A549 (cell line): ENCODE measurements at places on chromosomes 3 and 15.

GRCh38 chr15:39959411-39959810 lies 25.5 kb downstream of the EIF2AK4 start:
- no peak for DNase-seq

DNA sequence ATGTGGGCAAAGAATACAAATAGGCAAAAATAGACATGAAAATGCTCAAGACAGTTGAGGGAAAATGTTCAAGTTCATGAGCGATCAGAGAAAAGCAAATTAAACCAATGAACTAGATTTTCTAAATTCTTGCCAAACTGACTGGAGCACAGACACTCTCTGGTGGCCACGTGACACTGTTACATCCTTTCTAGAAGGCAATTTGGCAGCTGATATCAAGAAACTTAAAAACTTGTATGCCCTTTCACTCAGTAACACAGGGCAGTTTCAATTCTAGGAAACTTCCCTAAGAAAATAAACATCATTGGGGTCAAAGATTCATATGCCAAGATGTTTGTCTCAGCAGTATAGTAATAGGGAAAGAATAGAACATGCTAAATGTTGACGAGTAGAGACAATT lies 52.2 kb downstream of the ABHD5 start:
- no peak for DNase-seq

DNA sequence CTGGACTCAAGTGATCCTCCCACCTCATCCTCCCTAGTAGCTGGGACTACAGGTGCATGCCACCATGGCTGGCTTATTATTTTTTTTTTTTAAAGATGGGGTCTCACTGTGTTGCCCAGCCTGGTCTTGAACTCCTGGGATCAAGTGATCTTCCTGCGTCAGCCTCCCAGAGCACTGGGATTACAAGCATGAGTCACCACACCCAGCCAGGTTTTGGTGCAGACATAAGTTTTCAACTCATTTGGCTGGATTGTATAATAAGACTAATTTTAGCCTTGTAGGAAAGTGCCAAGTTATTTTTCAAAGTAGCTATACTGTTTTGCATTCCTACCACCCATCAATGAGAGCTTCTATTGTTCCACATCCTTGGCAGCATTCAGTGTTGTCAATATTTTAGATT lies 32.1 kb downstream of the BUB1B start:
- no peak for DNase-seq

- no peak for DNase-seq
These were observed 49.2 kb downstream of the LRRK1 start for GRCh38 chr15:100968050-100968966.

DNA sequence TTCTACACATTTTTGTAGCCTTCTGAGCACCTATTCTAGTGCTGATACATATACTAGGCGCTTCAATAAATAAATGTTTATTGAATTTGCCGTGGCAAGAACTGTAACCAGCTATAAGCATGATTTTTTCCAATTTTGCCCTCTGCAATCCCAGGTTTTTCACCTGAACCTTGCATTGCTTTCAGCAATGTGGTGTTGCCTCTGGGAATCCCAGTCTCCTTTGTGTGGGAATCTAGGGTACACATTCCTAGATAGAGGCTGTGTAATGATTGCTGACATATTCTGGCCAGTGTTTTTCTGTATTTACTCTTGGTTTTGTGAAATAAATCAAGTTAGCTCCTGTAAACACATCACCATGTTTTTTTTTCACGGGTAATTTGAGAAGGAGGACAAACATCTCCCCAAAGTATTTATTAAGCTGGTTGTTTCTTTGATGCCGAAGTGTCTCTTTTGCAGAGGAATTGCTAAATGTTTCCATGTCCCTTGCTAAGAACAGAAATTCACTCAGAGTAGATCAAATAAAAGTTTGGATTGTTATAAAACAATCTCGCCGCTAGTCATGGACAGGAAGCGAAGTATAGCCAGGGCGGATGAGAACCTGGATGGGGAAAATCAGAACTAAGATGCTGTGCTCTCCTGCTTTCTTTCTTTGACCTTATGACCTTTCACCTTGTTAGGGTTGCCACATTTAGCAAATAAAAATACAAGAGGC lies 1.2 kb downstream of the CFAP91 start:
- DNase-seq = no peak

- no peak for DNase-seq
These were observed 24.5 kb upstream of the SLC15A2 start for GRCh38 chr3:121869736-121870135.

GRCh38 chr15:81314378-81314777 lies 9.6 kb downstream of the STARD5 start:
- no peak for DNase-seq

- no peak for DNase-seq
These were observed 85.4 kb downstream of the MAGI1 start for GRCh38 chr3:65953301-65953812.

- DNase-seq = no peak
These were observed 75.0 kb upstream of the EPHB3 start for GRCh38 chr3:184486614-184487013.

DNA sequence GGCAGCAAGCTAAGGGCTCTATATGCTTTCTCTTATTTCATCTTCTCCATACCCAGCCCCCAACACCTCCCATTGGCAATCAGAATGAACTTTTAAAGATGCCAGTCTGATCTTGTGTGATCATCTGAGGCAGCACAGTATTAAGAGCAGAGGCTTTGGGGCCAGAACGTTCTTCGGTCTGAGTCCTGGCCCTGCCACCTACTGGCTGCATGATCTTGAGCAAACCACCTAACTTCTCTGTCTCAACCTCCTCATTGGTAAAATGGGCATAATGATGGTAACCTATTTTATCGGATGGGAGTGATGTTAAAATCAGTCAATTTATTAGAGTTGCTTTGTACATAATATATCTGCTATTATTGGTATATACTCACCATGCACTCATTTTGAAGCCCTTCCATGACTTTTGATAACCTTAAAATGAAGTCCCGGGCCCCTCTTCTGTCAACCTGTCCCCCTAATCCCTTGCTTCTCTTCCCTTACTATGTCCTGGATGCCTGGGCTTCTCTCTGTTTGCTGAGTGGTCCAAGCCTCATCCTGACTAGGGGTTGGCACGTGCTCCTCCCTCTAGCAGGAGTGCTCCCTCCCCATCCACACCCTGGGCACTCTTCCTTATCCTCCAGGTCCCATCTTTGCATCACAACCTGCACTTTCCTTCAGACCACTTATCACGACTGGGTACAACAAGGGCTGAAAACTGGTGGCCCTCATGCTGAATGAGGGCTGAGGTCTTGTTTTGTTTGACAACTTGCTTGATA lies 6.3 kb downstream of the EFCAB12 start:
- no peak for DNase-seq

GRCh38 chr3:135090020-135090717 lies 295.1 kb downstream of the EPHB1 start:
- no peak for DNase-seq

DNA sequence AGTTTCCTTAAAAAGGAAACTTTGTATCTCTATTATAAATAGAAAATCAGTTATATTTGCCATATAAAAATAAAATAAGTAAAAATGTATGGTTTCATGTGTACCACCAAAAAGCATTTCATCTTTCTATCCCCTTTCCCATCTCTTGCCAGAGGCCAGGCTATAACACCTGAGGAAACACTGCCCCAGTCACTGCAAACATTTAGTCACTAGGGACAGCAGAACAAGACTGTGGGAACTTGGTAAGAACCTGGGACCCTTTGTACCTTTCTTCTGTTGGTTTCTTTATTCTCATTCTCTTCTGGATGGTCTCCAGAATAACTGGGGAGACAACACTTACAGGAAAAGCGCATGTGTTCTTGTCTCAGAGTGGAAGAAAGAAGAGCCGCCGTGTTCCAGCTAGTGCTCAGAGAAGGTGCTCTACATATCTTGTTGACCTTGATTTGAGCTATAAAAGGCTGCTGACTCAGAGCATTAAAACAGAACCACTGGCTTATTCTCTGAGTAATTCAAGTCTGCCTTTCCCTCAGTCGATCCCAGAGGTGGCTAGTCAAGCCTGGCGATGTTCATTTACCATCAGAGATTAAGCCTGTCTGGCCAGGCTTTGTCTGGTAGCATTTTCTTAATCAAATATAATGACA lies 361.6 kb downstream of the RBMS3 start:
- DNase-seq = no peak

DNA sequence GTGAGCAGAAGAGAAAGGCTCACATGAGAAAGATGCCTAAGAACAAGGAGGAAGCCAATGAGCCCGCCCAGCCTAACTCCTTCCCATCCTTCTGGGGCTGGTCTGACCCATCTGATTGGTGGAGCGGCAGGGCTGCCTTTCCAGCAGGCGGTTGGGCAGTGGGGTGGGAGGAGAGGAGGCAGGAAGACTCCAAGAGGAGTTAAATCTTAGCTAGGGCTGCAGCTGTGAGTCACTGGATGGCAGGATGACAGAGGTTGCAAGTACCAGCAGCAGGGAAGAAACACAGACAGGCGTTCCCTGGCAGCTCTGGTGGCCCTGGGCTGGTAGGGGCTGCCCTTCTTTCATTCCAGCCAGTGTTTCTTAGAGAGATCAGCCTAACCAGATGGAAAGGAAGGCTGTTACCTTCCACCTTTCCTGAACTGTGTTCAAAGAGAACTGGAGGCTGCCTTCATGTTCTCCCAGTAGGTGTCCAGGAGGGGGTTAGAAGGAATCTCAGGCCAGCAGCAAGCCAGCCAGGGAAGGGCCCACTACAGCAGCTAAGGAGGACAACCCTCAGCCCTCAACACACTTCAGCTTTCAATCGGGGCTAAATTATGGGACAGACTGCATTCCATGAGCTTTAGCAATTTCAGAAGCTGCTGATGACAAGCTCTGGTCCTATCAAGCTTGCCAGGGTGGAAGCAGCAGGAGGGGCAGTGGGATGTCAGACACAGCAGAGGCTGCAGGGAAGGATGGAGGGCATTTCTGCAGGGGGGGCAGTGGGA lies 50.3 kb downstream of the CHSY1 start:
- peak; percentile 80 for DNase-seq

GRCh38 chr3:177742273-177742672 lies 545.0 kb upstream of the TBL1XR1 start:
- DNase-seq = no peak

- DNase-seq = no peak
These were observed 293.2 kb downstream of the CNTN4 start for GRCh38 chr3:2391896-2392295.

DNA sequence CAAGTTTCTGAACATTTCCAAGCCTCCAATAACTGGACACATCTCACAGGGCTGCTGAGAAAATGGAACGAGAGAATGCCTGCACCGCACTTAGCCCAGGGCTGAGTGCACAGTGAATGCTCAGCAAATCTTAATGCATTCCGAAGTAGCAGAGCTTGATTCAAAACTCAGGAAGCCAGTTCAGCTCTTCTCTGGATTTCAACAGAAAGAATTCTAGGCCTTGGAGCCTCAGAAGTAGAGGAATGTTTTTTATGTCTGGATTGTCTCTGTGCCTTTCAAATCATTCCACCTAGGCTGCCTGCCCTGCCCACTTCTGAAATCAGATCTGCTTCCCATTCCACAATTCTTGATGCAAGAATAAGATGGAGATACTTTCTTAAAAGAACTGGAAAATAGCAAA lies 9.6 kb upstream of the FOXP1 start:
- DNase-seq = no peak

DNA sequence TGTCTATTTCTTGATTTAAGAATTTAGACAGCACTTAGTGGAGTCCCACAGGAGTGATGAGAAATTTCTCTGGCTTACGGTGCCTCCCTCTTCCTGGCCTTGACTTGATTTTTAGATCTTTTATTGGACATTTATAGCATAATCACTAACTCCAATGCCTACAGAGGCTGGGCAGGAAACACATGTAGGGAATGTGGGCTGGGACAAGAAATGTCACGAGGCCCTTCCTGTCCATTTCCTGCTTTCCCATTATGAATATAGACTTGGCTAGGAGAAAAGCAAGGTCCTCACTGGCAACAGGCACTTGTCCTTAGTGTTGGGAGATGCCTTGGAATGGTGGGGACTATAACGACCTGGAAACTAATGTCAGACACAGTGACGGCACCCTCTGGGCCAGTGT lies 100.3 kb downstream of the MYLK start:
- no peak for DNase-seq
